GM12878 (cell line): ENCODE measurements at places on chromosomes 2 and 18. TPM values are rescaled to one million over a fixed set of nuclear protein-coding genes. Genes with fewer than 3 reads are reported as not detected.

The ASB18 gene
- total RNA-seq = not detected in 2 replicates

DNA sequence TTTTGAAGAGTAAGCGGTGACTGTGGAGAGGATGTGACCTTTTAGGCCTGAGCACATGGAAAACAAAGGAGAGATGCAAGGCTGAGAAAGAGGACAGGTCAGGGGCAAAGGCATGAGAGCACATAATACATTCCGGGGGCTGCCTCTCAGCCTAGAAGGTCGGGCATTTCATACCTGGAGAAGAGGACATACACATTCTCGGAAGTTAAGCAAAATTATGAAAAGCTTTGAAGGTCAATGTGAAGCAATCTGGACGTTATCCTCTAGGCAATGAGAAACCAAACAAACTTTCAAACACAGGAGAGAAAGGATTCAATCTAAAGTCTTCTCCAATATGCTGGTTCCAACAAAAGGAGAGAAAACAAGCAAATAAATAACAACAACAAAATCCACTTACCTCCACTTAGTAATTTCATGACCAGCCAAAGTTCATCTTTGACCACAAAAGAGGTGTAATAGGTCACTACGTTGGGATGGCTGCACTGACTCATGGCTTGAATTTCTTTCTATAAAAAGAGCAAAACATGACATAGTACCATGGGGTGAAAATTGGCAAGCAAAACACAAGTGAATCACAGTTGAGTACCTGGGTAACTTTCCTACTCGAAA, 80.4 kb downstream of the STK39 start:
- DNase-seq = no peak
- H3K36me3 ChIP-seq = no peaks in the 10 kb centered on the region
- H3K27me3 ChIP-seq = peaks cover 6% of the 10 kb centered on the region; the same call in 1 of the 2 replicates
- no peak overlapping the region for H3K27ac ChIP-seq

DNA sequence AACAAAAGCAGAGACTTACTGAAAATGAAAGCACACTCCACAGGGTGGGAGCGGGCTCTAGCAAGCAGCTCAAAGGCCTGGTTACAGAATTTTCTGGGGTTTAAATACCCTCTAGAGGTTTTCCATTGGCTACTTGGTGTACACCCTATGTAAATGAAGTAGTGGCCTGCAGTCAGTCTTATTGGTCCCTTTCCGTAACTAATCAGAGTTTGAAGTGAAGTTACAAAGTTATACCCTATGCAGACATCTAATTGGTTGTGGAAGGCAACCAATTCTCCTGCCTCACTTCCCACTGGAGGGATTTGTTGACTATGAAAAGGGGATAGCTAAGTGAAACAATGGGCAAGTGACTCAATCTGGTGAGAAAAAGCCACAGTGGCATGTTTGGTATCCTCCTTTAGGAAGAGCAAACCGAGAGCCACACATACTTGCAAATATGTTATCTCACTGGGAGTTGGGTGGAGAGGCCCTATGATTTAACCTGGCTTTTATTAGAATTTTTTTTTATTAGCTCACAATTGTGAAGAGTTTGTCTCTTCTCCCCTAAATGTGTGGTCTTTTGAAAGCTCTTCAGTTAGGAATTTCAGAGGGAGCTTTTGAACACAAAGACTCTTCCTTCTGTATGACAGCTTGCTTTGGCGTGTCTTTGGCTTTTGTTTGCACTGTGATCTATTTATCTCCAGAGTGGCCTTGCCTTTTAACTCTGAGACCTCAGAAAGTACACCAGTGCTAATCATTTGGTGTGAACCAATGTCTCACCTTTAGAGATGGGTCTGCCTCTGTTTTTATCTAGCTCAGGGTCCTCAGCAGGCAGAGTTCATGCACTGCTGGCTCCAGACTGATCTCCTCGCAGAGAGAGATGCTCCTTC, 69.6 kb downstream of the MAP4K4 start:
- H3K4me1 ChIP-seq = no peaks in the 10 kb centered on the region
- no peaks in the 10 kb centered on the region for H3K27me3 ChIP-seq
- no peak overlapping the region for H3K4me3 ChIP-seq
- H3K36me3 ChIP-seq = no peaks in the 10 kb centered on the region
- no peak overlapping the region for H3K27ac ChIP-seq

The MROH2A gene
- total RNA-seq = not detected in 2 replicates

DNA sequence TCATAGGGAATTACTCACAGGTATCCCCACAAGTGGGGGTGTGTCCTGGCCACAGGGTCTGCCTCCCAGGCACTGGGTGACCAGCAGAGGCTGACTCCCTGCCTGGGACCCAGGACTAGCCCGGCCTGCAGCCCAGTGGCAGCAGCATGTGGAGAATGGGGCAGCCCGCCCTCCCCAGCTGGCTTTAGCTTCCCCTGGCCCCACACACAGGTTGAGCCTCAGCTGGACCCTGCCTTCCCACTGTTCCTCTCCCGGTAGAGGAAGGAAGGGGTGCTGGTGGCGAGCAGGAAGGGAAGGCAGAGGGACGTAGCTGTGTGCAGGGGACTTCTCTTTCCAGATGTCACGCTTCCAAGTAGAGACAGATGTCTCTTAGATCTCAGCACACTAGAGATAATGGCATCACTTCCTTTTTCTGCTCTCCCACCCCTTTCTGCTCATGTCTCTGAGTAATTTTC, 51.4 kb downstream of the EMILIN2 start:
- no peaks in the 10 kb centered on the region for H3K36me3 ChIP-seq
- H3K4me1 ChIP-seq = 0 out of 2 replicates have a peak, but pooled peaks cover 3% of the 10 kb centered on the region
- no peak for DNase-seq
- no peaks in the 10 kb centered on the region for H3K27me3 ChIP-seq
- no peak overlapping the region for H3K27ac ChIP-seq

The KYNU gene
- 36.8 and 38.6 TPM in 2 replicates for total RNA-seq
